ENCODE measurements at places on chromosomes 12 and 14.

DNA sequence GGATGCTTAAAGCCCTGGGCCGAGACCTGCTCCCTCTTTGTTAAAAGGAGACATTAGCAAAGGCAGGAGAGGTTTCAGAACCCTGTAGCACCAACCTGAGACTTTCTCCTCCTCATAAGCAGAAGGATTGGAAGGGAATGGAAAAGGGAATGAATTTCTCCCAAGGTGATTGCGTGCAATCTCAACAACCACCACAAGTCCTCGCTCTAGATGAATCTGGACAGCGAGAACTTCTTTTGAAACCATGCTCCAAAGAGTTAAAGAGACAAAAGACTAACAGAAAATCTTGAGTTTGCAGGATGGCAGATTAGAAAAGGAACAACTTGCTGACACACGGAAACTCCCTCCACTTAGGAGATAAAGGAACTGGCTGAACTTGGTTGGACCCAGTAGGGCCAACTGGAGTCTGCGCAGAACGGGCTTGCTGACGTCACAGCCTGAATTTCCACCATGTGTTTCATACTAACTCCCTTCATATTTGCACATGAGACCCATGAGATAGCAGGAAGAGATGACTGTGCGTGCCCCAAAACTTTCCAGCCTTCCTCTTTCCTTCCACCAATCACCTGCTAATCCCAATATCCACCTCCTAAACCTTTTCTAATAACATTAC lies 137.0 kb downstream of the PTPN11 start:
- H3K27me3 ChIP-seq = peaks cover 2% of the 10 kb centered on the region
- no peaks in the 10 kb centered on the region for H3K4me1 ChIP-seq
- no peak overlapping the region for H3K4me3 ChIP-seq
- no peak for DNase-seq
- H3K36me3 ChIP-seq = no peaks in the 10 kb centered on the region

GRCh38 chr12:50933459-50934124 lies 18.8 kb upstream of the HIGD1C start:
- no peak overlapping the region for H3K4me3 ChIP-seq
- H3K27ac ChIP-seq = no peak overlapping the region
- H3K36me3 ChIP-seq = no peaks in the 10 kb centered on the region
- H3K4me1 ChIP-seq = 0 out of 2 replicates have a peak, but pooled peaks cover 2% of the 10 kb centered on the region

DNA sequence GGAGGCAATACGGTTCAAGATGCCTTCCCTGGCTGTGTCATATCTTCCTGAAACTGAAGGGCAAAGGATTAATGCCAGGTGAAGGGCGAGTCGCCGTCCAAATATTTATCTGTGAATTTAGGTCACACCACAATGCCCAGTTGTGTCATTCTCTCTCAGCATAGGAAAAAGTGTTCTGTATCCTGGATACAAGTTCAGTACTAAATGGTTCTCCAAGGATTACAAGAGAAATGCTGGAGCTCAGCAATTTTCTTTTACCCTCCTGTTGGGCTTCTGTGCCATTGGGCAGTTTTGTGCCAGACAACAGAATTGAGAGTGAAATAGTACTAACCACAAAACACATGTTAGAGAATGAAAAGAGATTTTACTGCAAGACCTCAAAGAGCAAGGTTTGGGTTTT lies 493.9 kb downstream of the EGLN3 start:
- no peaks in the 10 kb centered on the region for H3K4me1 ChIP-seq
- no peak for DNase-seq
- H3K4me3 ChIP-seq = no peak overlapping the region
- H3K27ac ChIP-seq = no peak overlapping the region
- no peaks in the 10 kb centered on the region for H3K36me3 ChIP-seq

- no peak overlapping the region for H3K27ac ChIP-seq
- H3K36me3 ChIP-seq = no peaks in the 10 kb centered on the region
- H3K4me1 ChIP-seq = no peaks in the 10 kb centered on the region
- DNase-seq = no peak
- no peaks in the 10 kb centered on the region for H3K27me3 ChIP-seq
These were observed 34.8 kb upstream of the CLEC14A start for GRCh38 chr14:38290601-38291188.

GRCh38 chr12:103879048-103879692 lies 38.1 kb upstream of the NT5DC3 start:
- no peaks in the 10 kb centered on the region for H3K27me3 ChIP-seq
- H3K27ac ChIP-seq = no peak overlapping the region
- H3K36me3 ChIP-seq = no peaks in the 10 kb centered on the region
- peaks cover 35% of the 10 kb centered on the region for H3K4me1 ChIP-seq
- H3K4me3 ChIP-seq = no peak overlapping the region
- DNase-seq = no peak

- no peak overlapping the region for H3K4me3 ChIP-seq
- H3K4me1 ChIP-seq = peaks cover 58% of the 10 kb centered on the region
- no peak overlapping the region for H3K27ac ChIP-seq
- DNase-seq = no peak
These were observed 461.4 kb downstream of the ZFP36L1 start for GRCh38 chr14:68331426-68331825.

GRCh38 chr12:12582193-12582881 lies 19.7 kb upstream of the DUSP16 start:
- 0 out of 2 replicates have a peak overlapping the region, but pooled peaks have one; percentile 6 for H3K4me3 ChIP-seq
- H3K27ac ChIP-seq = peak overlapping the region; percentile 94
- peak; percentile 59 for DNase-seq
- no peaks in the 10 kb centered on the region for H3K36me3 ChIP-seq
- no peaks in the 10 kb centered on the region for H3K27me3 ChIP-seq

DNA sequence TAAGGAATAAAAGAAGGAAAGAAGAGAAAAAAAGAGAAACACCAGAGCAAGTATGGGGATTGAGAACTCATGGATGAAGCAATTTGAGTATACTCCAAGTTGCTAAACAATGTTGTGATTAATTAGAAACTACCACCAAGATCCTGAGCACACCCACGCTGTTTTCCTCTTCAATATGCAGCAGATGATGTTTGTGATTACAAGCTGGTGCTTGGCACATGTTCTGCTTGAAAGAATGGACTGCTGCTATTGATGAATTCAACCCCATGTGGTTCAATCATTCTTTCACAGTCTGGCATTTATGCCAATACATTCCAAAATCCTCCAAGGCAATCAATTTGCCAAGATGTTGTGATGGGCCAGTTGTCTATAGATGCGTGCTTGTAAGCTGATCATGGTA lies 146.8 kb downstream of the SLC2A13 start:
- H3K4me3 ChIP-seq = no peak overlapping the region
- H3K27ac ChIP-seq = no peak overlapping the region
- H3K4me1 ChIP-seq = no peaks in the 10 kb centered on the region
- no peaks in the 10 kb centered on the region for H3K36me3 ChIP-seq

DNA sequence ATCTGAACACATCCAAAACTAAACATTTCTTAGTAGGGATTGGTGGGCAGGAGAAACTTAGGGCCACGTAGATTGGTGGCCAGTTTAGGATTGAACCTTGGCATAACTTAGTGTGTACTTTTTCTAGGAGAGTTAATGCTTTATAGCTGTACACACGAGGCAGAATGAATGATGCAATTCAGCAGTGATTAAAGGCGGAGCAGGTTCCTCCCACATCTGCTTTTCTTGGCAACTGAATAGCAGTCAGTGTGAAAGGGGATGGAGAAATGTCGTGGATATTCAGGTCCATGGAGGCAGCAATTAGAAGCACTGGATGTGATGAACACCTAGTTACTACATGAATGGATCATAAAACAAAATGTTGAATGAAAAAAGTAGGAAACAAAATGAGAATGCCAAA lies 493.8 kb downstream of the FUT8 start:
- DNase-seq = no peak
- no peaks in the 10 kb centered on the region for H3K4me1 ChIP-seq
- no peak overlapping the region for H3K4me3 ChIP-seq
- no peaks in the 10 kb centered on the region for H3K27me3 ChIP-seq

DNA sequence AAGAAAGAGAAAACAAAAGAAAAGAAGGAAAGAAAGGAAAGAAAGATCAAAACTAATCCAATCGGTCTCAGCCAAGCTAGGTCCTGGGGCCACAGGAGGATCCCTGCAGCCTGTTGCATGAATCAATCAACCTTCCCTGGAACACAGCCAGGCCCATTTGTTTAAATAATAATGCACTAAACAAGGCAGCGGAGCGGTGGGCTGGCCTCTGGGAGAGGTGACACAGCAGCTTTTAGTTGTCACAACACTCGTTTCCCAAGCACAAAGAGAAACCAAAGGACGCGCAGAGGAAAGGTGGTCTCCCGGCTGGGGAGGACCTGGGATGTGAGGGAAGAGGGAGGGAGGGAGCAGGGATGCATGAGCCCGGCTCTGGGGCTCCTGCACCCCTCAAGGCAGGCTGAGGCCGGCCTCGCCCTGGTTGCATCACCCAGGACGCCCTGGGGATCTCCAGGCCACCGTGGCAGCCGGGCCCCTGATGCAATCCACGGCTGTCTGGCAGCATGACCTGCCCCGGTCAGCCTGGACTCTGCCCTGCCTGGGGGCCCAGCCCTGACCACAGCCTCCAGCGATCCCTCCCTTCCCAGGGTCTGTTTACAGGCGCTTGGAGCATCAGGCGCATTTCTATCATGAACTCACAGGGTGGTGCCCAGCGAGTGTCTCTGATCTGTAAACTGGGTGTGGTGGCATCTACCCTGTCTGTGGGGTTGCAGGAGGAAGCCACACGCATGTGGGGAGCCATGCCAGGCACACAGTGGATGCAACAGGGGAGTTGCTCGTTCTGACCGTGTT lies 32.5 kb downstream of the MMP17 start:
- no peak overlapping the region for H3K27ac ChIP-seq
- H3K36me3 ChIP-seq = no peaks in the 10 kb centered on the region
- H3K4me3 ChIP-seq = no peak overlapping the region
- H3K27me3 ChIP-seq = no peaks in the 10 kb centered on the region
- H3K4me1 ChIP-seq = no peaks in the 10 kb centered on the region

- peaks cover 13% of the 10 kb centered on the region for H3K4me1 ChIP-seq
- DNase-seq = no peak
- no peak overlapping the region for H3K27ac ChIP-seq
- no peak overlapping the region for H3K4me3 ChIP-seq
- H3K36me3 ChIP-seq = no peaks in the 10 kb centered on the region
These were observed 3.6 kb upstream of the WSB2 start for GRCh38 chr12:118064608-118065007.

DNA sequence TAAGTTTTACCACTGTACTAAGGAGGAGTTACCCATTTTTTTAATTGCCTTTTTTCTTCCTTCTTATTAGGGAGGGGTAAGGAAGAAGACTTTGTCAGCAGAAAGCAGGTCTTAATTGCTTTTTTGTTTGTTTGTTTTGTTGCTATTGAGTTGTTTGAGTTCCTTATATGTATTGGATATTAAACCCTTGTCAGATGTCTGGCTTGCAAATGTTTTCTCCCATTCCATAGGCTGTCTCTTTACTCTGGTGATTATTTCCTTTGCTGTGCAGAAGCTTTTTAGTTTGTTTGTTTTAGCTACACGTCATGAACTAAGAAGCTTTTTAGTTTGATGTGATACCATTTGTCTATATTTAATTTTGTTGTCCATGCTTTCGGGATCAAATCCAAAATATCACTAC lies 13.3 kb downstream of the SPIC start:
- no peaks in the 10 kb centered on the region for H3K4me1 ChIP-seq
- H3K27me3 ChIP-seq = no peaks in the 10 kb centered on the region
- no peak overlapping the region for H3K4me3 ChIP-seq
- H3K27ac ChIP-seq = no peak overlapping the region

- H3K27me3 ChIP-seq = no peaks in the 10 kb centered on the region
- no peaks in the 10 kb centered on the region for H3K36me3 ChIP-seq
- H3K27ac ChIP-seq = no peak overlapping the region
These were observed 29.4 kb downstream of the NPC2 start for GRCh38 chr14:74463697-74464096.

DNA sequence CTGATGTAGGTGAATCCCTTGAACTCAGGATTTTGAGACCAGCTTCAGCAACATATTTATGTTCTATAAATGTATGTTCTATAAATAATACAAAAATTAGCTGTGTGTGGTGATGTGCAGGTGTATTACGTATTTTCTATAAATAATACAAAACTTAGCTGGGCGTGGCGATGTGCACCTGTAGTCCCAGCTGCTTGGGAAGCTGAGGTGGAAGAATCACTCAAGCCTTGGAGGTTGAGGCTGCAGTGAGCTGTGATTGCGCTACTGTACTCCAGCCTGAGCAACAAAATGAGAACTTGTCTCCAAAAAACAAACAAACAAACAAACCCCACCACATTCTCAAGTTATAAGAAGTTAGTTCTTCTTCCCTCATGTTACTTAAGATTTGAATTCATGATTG lies 39.5 kb downstream of the GABARAPL1 start:
- no peak overlapping the region for H3K27ac ChIP-seq
- no peak for DNase-seq
- no peaks in the 10 kb centered on the region for H3K27me3 ChIP-seq
- H3K36me3 ChIP-seq = no peaks in the 10 kb centered on the region
- H3K4me1 ChIP-seq = peaks cover 3% of the 10 kb centered on the region
- no peak overlapping the region for H3K4me3 ChIP-seq

DNA sequence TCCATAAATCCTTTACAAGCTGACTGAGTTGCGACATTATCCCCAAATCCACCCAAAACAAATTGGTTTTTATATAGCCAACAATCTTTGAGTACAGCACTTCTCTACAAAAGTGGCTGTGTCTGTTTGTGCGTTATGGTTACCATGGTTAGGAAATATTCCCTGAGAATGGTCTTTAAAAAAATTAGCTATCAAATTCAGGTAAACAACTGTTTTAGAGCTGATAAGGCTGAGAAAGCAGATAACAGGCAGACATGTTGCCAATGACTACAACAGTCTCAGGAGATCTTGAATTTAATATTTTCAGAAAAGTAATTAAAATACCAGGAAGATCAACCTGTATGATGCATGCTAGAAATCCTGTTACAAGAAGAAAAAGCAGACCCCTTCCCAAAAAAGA lies 248.0 kb downstream of the RASSF9 start:
- H3K27ac ChIP-seq = no peak overlapping the region
- no peaks in the 10 kb centered on the region for H3K36me3 ChIP-seq
- no peak overlapping the region for H3K4me3 ChIP-seq
- no peaks in the 10 kb centered on the region for H3K4me1 ChIP-seq

GRCh38 chr12:122421187-122421820 lies 1.2 kb downstream of the CLIP1 start:
- no peaks in the 10 kb centered on the region for H3K36me3 ChIP-seq
- H3K27ac ChIP-seq = peak overlapping the region; percentile 88
- H3K4me1 ChIP-seq = peaks cover 33% of the 10 kb centered on the region
- H3K4me3 ChIP-seq = peak overlapping the region; percentile 86
- DNase-seq = no peak
- no peaks in the 10 kb centered on the region for H3K27me3 ChIP-seq

GRCh38 chr12:49793620-49794019 lies 34.6 kb downstream of the NCKAP5L start:
- H3K27me3 ChIP-seq = no peaks in the 10 kb centered on the region
- no peaks in the 10 kb centered on the region for H3K36me3 ChIP-seq
- no peak overlapping the region for H3K4me3 ChIP-seq
- H3K4me1 ChIP-seq = no peaks in the 10 kb centered on the region

DNA sequence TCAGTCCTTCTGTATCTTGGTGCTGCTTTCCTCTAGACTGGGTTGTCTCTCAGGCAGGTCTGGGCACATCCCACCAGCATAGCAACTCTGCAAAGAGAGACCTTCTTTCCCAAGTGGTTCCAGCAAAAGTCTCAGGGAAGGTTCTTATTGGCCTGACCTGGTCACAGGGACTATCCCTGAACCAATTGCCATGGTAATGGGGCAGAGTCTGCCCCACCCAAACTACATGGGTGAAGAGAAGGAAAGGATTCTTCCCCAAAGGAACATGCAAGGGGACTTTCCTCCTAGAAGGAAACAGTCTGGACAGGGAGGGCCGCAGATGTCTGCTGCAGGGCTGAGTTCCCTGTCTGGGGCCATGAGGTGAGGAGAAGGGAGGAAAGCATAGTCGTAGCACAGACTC lies 122.2 kb upstream of the NCOR2 start:
- no peaks in the 10 kb centered on the region for H3K27me3 ChIP-seq
- DNase-seq = no peak
- no peak overlapping the region for H3K27ac ChIP-seq
- H3K4me1 ChIP-seq = peaks cover 16% of the 10 kb centered on the region

All from GM12878 (cell line).